Fibroblast of upper back skin (primary cell): ENCODE measurements at places on chromosomes 3 and 15.
A peak's percentile ranks its signal among the peaks of the same experiment; 100 is the strongest.

- no peak for DNase-seq
These were observed 84.4 kb downstream of the DNAJB8 start for GRCh38 chr3:128382221-128382807.

DNA sequence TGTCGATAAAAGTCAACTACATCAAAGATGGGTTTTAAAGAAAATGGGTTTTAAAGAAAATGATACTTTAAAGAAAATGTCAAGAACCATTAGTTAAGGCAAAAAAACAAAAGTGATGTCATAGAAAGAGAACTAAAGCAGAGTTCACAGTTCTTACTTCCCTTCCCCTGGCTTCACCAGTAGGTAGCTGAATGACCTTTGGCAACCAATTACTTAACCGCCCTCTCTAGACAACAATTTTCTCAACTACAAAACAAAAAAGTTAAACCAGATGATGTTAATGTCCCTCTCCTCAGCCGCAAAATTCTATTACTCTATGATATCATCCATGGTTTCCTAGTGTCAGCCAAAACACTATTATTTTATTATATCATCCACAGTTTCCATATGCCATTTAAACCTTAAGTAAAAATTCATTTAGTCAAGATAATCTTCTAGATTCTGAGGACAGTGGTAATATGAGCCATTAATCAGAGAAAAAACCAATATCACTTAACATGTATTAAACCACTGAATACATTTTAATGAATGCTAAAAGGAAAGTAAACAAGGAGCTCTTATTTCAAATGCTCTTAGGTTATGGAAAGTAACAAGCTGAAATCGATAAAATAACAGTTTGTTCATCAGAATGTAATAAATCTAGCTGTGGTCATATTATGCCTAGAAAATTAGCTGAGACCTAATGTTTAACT lies 13.1 kb downstream of the RYK start:
- peak; percentile 35 for DNase-seq

DNA sequence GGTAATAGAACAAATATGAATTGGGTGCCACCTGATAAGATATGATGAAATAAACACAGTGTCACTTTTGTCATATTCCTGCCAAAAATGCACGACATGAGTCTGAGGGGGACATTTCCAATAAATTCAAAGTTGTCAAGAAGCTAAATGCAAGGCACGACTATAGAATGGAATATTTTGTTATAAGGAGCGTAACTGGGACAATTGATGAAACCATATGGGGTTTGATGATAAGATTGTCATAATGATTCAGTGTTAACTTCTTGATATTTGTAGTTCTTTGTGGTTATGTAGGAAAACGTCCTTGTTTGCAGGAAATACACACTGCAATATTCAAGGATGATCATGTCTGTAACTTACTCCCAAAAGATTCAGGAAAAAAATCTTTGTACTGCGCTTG lies 163.3 kb downstream of the MEX3B start:
- DNase-seq, result no peak

GRCh38 chr3:54849360-54849759 lies 78.5 kb downstream of the LRTM1 start:
- no peak for DNase-seq

DNA sequence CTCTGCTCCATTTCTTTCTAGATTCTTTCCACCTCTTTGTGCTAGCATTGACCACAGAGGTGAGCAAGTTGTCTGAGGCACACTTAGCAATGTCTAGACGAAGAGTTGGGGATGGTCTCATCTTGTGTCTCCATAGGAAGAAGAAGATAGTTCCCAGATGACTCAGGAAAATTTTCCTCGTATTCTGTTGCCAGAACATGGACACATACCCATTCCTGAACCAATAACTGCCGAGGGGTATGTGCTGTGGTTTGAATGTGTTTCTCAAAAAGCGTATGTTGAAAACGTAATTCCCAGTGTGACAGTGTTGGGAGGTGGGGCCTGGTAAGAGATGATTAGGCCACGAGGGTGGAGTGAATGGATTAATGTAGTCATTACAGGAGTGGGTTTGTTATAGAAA lies 107.5 kb upstream of the GALNT15 start:
- DNase-seq, result peak; percentile 100

DNA sequence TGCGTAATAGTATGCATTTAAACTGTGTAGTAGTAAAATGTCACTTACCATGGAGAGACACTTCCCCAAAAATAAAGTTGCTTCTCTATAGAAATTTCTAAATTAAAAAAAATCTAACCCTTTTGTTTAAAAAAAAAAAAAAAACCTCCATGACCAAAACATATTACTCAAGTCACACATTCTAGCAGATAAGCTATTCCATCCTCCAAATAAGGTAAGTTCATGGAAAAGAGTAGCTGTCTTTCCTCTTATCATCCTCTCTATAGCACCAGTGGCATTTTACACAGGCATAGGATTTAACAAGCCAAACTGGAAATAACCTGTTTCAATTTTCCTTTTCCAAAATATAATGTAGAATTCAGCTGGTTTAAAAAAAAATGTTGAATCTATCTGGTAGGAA lies 57.4 kb downstream of the LRRFIP2 start:
- no peak for DNase-seq

DNA sequence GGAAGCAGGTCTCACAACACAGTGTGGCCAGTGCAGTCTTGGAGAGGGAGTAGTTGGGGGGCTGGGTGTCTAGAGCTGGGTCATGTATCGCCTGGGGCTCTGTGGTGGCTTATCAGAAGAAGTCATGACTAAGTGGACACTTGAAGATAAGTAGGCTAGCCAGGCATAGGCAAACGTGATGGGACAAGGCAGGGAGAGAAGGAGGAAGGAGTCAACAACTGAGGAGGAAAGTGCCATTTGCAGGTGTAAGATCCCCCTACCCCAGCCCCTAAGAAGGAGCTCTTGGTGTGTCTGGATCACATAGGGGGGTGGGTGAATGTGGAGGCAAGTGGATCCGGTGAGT lies 352.3 kb downstream of the LRTM1 start:
- no peak for DNase-seq

DNA sequence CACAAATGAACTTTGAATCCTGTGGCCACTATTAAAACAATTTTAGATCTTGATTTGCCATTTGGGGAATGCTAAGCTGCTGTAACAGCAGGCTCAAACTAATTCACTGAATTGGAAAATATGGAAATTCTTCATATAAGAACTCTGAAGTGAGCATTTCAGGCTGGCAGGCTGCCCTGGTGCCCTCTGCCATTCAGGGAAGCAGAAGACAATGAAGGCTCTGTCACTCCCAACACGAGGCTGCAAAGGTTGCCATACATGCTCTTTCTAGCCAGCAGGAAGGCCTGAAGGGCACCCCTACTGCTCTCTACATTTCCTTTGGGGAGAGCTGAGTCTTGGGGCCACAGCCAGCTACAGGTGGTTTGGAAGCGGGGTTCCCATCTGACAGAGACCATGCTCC lies 88.0 kb downstream of the GABRG3 start:
- DNase-seq, result no peak

DNA sequence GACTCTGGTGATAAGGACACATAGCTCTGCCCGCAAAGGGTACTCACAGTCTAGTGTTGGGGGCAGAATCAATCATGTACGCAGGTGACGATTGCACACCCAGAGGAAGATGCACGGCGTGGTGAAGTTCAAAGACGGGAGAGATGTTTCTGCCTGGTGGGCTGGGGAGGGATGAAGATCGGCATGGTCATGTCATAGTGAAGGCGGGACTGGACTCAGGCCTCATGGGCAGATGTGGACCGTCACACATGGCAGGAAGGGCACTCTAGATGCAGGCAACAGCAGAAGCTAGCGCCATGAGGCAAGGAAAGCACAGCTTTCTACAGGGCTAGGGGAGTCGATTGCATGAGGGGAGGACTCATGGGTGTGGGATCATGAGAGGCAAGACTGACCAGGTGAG lies 240.6 kb downstream of the OPA1 start:
- no peak for DNase-seq

- DNase-seq, result peak; percentile 69
These were observed 17.9 kb downstream of the IL12A start for GRCh38 chr3:160006282-160007163.

DNA sequence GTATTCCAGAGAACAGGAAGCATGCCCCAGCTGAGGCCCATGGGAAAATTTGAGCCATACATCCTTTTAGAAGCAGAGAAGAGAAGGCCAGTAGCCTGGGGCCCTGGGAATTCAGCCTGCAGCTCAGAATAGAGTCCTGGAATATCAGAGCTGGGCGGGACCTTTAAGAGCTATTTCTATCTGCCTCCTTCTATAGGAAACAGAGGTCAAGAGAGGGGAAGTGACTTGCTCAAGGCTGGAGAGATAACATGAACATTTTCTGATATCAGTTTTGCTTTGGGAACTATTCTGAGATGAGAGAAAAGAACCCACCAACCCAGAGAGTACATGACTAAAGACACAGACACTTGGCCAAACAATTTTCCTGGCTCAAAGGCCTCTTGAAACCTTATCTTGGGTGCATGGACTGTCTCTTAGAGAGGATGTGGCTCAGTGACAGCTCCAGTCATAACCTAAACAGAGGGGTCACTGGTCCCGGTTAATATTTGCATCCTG lies 26.0 kb downstream of the MASP1 start:
- DNase-seq, result no peak

- DNase-seq, result no peak
These were observed 337.8 kb downstream of the FEZF2 start for GRCh38 chr3:62035402-62036057.

DNA sequence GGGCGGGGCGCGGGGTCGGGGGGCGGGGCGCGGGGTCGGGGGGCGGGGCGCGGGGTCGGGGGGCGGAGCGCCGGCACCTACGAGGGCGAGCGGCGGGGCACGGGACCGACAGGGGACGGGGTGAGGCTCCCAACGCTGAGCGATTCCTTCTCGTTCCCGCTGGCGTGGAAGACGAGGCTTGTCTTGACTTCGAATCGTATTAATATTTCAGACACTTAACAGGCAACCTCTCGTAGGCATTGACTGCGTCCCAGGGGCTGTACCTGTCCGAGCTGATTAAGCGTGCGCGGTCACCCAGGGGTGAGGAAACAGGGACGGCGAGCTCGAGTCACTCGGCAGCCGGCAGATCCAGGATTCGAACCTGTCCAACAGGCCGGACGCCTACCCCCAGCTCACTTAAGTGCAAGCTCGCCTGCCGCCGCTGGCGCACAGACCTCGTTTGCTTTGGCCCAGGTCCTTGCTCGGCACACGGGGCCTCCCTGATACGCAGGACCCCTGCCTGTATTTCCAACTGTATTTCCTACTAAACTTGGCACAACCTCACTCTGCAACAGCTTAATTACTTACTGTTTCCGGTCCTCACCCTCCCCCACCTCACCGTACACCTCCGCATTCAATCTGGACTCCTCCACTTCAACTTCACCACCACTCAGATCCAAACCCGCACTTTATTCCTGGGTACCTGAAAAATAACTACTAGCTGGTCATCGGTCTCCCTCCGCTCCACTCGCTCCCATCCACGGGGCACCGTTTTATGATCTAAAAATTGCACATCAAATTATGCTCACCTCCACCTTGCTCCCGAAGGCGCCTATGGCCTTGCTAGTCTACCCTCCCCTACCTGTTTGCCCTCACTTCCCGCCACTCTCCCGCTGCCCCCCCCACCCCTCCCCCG lies 722 bp upstream of the ZXDC start:
- peak; percentile 20 for DNase-seq

DNA sequence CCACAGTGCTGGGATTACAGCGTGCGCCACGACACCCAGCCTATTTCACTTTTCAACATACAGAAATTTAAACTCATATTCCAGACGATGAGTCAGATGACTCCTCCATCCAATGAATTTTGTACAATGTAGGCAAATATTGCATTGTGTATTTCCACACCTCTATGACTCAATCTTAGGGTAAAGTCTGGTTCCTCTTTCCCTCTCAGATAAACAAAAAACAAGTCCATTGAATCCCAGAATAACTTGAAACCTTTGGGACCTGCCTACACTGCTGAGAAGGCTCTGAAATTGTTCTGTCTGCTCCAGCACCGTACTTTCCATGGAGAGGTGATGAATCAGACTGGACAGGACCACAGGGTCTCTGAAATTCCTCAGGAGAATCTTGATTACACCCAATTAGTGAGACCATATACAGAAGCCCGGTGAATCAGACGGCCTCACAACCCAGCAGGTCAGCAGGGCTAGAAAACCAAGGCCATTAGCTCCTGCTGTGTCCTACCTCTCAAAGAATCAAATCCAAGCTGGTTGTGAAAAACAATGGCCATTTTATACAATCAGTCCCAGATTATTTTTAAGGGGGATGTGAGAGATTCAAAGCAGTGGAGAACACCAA lies 112.6 kb downstream of the ERC2 start:
- no peak for DNase-seq

GRCh38 chr3:122146466-122146865 lies 37.0 kb upstream of the CASR start:
- no peak for DNase-seq

GRCh38 chr3:162770551-162770950 lies 1273.9 kb downstream of the OTOL1 start:
- peak; percentile 5 for DNase-seq

DNA sequence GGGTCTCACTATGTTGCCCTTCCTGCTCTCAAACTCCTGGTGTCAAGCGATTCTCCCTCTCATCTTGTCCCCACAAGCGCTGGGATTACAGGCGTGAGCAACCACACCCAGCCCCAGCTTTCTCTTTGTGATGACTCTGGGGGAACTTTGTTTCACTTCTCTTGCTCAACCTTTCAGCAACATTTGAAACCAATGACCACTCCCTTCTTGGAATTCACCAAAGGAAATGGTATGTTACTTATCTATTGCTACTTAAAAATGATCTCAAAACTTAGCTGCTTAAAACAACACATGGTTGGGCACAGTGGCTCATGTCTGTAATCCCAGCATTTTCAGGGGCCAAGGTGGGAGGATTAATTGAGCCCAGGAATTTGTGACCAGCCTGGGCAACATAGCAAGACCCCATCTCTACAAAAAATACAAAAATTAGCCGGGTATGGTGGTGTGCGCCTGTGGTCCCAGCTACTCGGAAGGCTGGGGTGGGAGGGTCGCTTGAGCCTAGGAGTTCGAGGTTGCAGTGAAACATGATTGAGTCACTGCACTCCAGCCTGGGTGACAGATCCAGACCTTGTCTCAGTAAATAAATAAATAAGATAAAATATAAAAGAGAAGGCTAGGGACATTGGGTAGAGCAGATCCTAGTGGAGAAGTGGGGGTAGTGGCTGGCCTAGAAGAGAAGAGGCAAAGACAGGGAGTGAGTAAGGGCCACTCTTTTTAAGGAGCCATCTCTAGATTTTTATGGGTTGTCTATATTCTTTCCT lies 10.3 kb upstream of the COPG1 start:
- DNase-seq, result peak; percentile 24

- no peak for DNase-seq
These were observed 8.2 kb upstream of the ESYT3 start for GRCh38 chr3:138426211-138426610.

DNA sequence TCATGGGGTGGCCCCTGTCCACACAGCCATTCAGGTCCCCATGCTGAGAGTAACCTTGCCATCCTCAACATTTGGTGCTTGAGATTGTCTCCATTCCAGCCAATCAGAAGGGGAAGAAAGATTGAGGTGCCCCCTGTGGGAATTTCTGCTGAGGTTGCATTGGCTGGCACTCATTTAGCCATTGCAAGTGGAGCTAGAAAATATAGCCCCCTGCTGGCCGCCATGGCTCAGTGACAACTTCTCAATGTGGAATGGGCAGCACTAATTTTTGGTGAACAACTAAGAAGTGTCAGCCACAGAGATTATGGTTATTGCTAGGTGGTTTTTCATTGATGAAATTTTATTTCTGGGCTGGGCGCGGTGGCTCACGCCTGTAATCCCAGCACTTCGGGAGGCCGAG lies 22.0 kb downstream of the COL6A6 start:
- DNase-seq, result peak; percentile 39

GRCh38 chr15:49625460-49626036 lies 4.7 kb downstream of the DTWD1 start:
- DNase-seq, result no peak

GRCh38 chr3:117010318-117010717 lies 300.7 kb downstream of the TUSC7 start:
- no peak for DNase-seq

GRCh38 chr3:72245183-72245811 lies 460.3 kb upstream of the PROK2 start:
- no peak for DNase-seq
